Stimulated activated naive B cell treated with anti-CD40 and anti-IgM and Interleukin-4, amounts not matched to agents 10 μg/mL and 1 μg/mL and 100 μg/mL, for 72 hours (primary cell): ENCODE measurements at places on chromosomes 3 and 15.

DNA sequence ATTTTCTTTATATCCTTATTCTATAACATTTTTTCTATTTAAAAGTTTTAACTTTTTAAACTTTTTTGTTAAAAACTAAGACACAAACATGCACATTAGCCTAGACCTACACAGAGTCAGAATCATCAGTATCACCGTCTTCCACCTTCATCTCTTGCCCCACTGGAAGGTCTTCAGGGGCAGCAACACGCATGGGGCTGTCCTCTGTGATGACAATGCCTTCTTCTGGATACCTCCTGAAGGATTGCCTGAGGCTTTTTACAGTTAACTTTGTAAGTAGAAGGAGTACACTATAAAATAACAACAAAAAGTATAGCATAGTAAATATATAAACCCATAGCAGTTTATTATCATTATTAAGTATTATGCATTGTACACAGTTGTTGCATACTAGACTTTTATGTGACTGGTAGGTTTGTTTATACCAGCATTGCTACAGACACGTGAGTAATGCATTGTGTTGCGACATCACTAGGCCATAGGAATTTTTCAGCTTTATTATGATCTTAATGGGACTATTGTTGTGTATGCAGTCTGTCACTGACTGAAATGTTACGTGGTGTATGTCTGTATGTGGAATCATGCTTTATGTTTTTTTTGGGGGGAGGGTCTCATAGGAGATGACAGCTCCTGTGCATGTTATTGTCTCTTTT is 18.2 kb downstream of the ATP1B3 start:
- no peak for DNase-seq

- DNase-seq: no peak
Observed at GRCh38 chr3:48562367-48563095, 1.1 kb downstream of the UCN2 start.

DNA sequence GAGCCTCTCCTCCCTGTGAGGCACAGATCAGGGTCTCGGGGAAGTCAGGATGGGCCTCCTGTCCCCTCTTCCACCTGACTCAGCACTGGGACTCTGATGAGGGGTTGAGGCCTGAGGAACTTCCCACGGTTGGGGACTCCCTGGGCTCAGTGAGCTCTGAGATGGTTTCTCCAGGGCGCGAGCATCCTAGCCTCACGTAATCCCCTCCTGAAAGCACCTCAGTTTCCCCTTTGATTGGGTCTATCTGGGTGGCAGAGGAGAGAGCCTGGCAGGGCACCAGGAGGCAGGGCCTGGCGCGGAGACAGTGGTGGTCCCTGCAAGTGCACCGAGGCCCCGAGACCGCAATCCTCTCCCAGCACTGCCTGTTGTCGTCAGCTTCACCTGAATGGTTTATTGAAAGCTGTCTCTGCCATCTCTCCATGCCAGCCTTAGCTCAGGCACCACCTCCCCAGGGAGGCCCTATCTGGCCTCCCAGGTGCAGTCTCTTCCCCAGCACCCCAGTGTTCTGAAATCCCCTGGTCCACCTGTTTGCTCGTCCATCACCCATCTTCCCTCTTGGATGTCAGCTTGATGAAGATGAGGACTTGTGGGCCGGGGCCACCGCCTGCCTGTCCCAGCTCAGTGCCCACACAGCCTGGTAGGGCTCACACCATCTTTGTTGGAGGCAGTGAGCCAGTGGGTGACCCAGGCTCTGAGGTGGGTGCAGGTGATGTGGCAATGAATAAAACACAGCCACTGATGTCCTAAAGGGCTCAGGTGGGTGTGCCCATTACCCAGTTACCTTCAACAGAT is 52.2 kb upstream of the PCSK6 start:
- DNase-seq: no peak

- no peak for DNase-seq
Observed at GRCh38 chr3:66931291-66931690, 66.8 kb upstream of the KBTBD8 start.
